ENCODE measurements at places on chromosomes 3 and 15. TPM values are rescaled to one million over a fixed set of nuclear protein-coding genes. Genes with fewer than 3 reads are reported as not detected.

- no peak overlapping the region for H3K4me3 ChIP-seq
- no peak overlapping the region for H3K27ac ChIP-seq
- no peak for DNase-seq
- H3K36me3 ChIP-seq = no peaks in the 10 kb centered on the region
These were observed 9.4 kb downstream of the SLC6A20 start for GRCh38 chr3:45786801-45787495.

Gene GOLGA8J
- total RNA-seq = not detected

DNA sequence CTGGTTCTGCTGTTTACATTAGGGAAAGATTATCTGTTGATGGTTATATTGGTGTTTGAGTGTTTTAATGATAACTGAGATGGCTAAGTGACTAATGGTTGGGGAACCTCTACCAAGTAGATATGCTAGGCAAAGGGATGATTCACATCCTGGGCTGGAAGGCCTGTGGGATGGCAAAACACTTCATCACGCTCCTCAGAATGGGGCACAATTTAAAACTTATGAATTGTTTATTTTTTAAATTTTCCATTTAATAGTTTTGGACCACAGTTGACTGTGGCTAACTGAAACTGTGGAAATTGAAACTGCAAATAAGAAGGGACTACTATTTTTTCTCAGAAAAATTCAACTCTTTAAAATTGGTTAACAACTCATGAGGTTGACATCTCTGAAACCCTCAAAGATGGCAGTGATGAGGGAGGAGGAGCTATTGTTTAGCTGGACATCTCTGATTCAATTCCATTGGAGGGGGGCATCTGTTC, 100.5 kb upstream of the ZBED2 start:
- no peak overlapping the region for H3K4me3 ChIP-seq
- no peaks in the 10 kb centered on the region for H3K4me1 ChIP-seq
- H3K36me3 ChIP-seq = no peaks in the 10 kb centered on the region
- no peaks in the 10 kb centered on the region for H3K27me3 ChIP-seq
- no peak overlapping the region for H3K27ac ChIP-seq
- no peak for DNase-seq

Gene EPHB3
- 25.3 TPM for total RNA-seq

GRCh38 chr15:90162956-90163355, 38.2 kb upstream of the SEMA4B start:
- no peaks in the 10 kb centered on the region for H3K4me1 ChIP-seq
- no peak for DNase-seq
- H3K36me3 ChIP-seq = no peaks in the 10 kb centered on the region
- no peak overlapping the region for H3K4me3 ChIP-seq
